ENCODE measurements at places on chromosomes 16 and 17.

DNA sequence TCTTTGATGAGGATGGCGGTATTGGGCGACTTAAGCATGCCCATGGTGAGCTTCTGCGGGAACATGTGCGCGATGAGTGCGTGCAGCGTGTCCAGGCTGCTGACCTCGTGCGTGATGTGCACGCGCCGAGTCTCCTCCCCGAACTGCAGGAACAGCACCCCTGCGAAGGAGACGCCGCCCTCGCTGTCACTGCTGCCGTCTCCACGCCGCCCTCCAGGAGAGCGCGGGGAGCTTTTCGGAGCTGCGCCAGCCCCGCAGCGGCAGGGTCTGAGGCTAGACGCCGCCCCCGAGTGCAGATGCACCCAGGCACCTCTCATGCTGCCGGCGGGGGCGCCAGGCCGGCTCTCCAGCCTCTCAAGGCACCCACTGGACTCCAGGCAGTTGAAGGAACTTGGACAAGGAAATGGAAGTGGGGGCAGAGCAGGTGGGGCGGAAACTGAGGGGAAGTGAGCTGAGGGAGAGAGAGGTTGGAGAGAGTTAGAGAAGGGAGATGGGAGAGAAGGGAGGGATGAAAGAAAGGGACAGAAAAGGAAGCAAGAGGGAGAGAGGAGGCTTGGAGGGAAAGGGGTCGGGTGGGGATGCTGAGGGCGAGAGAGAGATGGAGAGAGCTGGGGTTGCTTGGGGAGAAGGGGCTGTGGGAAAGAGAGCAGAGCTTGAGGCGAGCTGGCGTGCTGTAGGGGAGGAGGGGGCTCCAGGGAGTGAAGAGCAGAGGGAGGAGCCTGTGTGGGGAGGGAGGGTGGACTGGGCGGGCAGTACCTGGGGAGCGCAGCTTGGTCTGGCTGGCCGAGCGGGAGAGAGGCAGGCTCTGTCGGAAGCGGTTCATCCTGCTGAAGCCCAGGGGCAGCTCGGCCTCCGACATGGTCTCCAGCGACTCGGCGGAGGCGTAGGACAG lies 42.1 kb downstream of the SRCIN1 start:
- DNase-seq: no peak

- DNase-seq: no peak
Measured at GRCh38 chr16:1327619-1327947, 5.9 kb upstream of the BAIAP3 start.

GRCh38 chr17:66602659-66603384 lies 232.1 kb upstream of the CACNG5 start:
- DNase-seq: no peak

DNA sequence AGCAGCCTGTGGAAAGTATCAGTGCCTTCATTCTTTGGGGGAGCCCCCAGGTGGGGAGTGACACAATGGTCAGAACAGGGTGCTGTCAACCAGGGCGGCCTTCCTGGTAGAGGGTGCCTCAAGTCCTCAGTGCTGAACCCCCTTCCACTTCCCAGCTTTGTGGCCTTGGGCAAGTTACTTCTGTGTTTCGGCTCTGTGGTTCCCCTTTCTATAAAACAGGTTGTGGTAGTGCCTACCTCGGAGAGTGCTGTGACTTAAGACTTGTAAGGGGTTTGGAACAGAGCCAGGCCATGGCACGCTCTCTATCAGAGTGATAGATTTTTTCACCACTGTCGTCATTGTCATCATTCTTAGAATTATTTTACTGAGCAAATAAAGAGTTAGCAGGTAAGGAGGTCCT lies 141.1 kb downstream of the CCDC182 start:
- no peak for DNase-seq

DNA sequence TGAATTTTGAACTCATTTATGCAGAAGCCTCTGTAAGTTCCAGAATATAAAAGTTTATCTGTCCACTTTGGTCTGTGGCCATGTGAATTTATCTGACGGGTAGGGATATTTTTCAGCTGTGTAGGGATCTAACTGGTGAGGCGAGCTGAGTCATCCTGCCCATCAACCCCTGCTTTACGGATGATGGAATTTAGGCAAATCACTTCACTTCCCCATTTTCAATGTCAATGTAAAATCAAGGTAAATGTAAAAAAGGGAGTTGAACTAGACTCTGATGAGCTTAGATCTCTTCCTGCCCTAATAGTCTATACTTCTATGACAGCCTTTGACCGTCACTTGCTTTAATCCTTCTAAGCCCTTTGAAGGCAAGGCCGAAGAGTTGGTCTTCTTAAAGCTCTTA lies 2.6 kb downstream of the SLC16A6 start:
- no peak for DNase-seq

GRCh38 chr17:80468242-80468641 lies 8.2 kb downstream of the NPTX1 start:
- DNase-seq: no peak

DNA sequence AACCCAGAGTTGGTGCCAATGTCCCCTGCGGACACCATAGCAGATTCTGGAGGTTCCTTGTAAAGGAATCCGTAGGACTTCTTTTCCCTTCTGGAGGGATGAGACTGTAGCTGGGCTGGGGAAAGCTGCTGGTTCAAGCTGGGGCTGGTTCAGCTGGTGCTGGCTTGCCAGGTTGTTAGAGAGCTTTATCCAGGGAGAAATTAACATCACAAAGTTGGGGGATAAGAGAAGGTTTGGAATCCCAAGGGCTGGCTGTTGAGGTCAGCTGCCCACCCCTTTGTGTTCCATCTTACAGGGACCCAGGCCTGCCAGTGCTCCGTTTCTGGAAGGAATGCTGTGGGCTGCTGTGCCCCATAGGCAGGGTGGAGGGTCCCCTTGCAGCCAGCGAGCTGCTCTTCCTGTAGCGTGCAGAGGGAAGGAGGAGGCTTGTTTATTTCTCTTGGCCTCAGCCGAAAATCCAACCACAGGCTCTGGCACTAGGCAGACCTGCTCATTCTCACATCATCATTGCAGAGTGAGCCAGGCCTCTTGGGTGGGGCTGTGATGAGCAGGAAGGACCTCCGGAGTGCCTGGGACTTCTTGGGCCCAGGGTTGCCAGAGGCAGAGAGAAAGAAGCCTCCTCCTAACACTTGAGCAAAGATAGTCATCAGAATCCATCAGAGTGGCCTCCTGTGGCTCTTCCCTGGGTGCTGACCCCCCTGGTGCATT lies 251.1 kb downstream of the SEC14L1 start:
- DNase-seq: no peak

GRCh38 chr17:73064084-73064938 lies 28.2 kb downstream of the SLC39A11 start:
- no peak for DNase-seq

DNA sequence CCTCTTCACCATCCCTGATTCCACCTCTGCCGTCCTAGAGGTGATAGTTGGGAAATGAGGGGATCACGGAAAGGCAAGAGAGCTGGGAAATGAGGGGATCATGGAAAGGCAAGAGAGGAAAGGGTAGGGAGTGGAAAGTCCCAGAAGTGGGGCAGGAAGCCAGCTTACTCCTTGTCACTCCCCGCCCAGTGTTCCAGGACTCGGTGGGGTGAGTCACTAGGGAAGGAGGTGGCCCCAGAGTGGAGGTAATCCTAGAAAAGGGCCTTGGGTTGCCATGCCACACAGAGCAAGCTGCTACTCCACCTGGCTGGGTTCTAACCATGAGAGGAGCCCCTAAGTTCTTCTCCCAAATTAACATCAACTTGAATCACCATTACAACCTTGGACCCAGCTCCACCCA lies 14.8 kb downstream of the ALOXE3 start:
- no peak for DNase-seq

DNA sequence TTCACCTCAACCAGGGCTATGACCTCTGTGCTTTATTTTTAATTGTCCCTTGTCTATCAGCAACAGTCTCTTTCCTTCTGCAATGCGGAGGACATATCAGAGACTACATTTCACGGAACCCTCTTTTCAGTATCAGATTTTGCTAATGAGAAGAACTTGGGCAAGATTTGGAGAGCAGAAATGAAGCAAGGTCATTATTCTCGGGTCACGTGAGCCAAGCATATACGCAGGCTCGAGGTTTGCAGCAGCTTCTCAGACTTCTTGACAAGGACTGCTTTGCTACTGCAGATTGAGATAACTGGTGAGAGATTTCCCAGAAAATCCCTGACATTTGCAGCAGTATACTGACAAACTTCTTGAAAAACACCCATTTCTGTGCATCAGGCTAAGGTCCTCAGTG lies 30.4 kb downstream of the ABCA10 start:
- DNase-seq: no peak

DNA sequence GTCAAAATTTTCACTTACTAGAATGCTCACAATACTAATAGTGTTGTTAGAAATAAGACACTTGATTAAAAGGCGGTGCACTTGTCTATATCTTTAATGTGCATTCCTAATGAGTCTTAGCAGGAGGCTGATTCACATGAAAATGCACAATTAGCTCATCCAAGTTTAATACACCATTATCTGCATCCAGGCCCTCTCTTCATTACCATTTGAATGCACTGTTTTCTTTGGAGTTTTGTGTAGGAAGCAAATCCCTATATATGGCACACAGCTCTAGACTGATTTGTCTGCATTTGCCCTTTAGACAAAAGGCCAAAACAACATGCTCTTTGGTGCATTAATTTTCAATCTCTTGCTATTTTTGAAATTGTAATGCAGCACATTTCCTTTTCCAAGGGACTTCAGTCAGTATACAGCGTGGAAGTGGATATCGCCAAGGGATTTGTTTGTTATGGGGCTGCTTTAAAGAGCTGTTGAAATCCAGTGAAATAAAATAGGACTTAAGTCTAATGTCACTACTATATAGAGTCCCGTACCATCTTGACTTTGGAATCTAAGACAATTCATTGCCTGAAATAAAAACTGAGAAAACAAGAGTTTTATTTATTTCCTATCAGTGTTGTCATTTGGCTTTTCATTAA lies 257.6 kb upstream of the CPHXL start:
- no peak for DNase-seq

GRCh38 chr17:1010086-1010450 lies 13.1 kb downstream of the TIMM22 start:
- DNase-seq: no peak

DNA sequence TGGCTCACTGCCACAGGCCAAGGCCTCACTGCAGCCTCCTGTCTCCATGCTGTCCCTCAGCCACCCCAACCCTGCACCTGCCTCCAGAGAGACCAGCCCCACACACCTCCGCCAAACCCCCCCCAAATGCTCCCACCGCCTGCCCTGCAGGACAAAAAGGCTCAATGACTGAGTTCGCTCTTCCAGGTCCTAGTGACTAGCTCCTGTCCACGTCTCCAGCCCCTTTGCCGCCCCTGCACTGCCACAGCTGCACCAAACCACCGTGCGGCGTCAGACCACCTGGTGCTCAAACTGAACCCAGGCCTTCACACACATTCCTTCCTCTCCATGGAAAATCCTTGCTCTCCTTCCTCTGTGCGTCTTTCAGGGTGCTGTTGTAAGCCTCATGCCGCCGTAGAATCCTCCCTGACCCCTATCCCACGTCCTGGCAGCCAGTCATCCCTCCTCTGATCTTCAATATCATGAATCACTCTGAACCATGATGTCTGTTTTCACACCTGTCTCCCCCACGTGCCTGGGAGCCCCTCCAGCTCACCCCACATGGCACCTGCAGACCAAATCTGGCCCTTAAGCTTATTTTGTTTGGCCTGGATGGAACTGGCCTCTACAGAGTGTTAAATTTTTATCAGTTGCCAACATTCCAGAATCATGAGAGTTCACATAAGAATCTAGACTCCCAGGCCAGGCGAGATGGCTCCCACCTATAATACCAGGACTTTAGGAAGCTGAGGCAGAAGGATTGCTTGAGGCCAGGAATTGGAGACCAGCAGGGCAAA lies 4.3 kb upstream of the GSG1L start:
- no peak for DNase-seq

DNA sequence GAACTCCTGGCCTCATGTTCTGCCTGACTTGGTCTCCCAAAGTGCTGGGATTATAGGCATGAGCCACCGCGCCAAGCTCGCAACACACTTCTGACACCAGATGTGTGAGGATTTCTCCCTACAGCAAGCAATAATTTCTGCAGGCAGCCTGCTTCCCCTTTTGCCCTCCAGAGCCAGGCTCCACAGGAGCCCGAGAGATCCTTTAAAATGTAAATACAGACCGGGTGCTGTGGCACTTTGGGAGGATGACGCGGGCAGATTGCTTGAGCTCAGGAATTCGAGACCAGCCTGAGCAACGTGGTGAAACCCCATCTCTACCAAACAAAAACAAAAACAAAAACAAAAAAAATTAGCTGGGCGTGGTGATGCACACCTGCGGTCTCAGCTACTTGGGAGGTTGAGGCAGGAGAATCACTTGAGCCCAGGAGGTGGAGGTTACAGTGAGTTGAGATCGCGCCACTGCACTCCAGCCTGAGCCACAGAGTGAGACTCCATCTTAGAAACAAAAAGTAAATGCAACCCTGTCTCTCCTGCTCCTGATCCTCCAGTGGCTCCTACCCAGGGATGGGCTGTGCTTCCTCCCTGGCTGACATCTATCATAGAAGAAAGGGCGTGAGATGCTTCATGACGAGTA lies 14.7 kb downstream of the C16orf96 start:
- no peak for DNase-seq

- DNase-seq: peak; percentile 90
Measured at GRCh38 chr16:27326738-27327585, 13.2 kb downstream of the IL4R start.

GRCh38 chr16:77564791-77565390 lies 130.1 kb upstream of the ADAMTS18 start:
- DNase-seq: no peak

DNA sequence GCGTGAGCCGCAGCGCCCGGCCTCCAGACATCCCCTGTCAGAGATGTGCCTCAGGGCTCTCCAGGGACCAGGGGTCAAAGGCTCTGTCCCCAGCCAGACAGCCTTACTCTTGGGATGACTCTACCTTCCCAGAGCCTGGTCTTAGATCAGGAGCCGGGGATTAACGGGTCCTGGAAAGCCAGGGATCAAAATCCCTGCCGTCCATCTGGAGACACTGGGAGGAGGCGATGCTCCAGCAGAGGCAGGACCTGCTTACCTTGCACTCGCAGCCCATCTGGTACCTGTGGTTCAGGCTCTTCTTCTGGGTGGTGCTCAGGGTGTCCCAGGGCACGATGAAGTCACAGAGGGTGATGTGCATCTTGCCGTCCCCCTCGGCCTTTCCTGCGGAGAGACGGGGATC lies 16.7 kb upstream of the USP36 start:
- DNase-seq: no peak
